ENCODE measurements at places on chromosomes 2 and 18.

- peak; percentile 92 for DNase-seq
These were observed 52.0 kb downstream of the ARL4C start for GRCh38 chr2:234444893-234445292.

GRCh38 chr18:24472591-24472990 lies 12.2 kb downstream of the HRH4 start:
- no peak for DNase-seq

DNA sequence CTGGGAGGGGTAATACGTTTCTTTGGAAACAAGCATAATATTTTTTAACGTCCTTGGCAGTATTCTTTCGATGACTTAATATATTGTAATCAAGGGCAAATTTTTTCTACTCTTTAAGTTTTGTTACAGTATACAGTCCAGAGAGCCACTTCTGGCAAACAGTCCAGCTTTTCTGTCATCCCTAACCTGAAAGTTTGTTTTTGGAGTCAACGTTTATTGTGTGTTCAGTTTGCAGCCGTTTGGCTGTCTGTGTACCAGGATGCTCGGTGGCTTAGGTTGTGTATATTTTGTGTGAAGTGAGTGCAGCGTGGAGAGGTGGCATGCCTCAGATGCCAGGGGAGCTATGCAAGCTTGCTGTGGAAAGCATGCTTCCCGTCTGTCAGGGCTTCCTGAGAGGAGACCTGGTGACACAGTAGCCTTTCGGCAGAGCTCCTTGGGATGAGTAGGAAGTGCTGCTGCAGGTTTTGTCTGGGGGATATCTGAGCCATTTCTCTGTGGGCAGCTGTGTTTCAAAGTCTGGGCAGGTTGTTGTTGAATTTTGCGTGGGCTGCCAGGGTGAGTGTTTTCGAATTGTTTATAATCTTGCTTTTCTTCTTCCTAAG lies 14.7 kb downstream of the MAP3K20 start:
- DNase-seq = peak; percentile 75

DNA sequence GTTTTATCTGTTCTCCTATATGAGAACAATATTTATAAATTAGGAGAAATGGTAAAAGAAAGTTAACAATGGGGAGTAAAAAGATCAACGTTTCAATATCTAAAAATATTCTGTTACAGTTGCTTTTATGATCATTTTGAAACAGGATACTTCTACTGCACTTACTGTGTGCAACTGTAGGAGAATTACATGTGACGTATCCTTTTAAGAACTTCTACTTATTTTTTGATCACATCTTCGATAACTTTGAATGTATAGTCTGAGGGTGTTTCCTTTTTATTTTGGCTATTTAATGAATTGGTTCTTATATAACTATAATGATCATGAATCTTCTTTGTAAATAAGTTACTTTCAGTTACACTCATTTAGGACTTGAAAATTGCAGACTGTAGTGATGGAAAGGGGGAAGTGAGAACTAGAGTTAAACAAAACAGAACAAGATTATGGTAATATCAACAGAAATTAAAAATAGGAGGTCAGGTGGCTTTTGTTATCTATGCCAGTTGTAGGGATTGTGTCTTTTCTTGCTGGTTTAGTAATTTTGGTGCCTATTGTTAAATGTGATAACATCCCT lies 109.9 kb downstream of the MSTN start:
- DNase-seq = no peak

DNA sequence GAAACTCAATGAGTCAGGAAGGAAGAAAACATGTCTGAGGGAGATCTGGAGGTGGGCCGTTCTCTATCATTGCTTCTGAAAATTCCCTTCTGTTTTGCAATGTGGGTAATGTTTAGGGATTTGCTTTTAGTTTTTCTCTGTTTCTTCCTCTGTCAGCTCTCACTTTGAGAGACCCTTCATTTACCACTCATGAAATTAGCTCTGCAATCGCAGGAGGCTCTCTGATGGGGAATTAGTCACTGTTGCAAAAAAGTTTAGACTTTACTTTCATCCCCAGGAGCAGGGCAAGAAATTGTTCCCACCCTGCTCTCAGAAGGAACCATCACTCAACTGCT lies 80.0 kb upstream of the MAP4K3 start:
- DNase-seq = no peak

DNA sequence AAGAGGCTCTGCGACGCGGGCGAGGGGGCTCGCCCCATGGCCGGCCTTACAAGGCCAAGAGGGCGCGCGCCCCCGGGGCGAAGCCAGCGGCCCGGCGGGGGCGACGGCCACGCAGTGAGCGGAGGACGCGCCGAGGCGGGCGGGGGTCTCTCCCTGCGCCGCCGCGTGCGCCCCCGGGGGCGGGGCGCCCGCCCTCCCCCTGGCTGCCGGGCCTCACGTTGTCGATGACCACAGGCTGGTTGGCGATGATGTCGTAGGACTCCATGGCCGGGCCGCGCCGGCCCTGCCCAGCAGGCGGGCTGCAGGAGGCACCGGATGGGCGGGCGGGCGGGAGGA lies 250 bp downstream of the ACTR1B start:
- DNase-seq = no peak

- DNase-seq = peak; percentile 39
These were observed 29.0 kb downstream of the PTPRM start for GRCh38 chr18:7596147-7596546.

DNA sequence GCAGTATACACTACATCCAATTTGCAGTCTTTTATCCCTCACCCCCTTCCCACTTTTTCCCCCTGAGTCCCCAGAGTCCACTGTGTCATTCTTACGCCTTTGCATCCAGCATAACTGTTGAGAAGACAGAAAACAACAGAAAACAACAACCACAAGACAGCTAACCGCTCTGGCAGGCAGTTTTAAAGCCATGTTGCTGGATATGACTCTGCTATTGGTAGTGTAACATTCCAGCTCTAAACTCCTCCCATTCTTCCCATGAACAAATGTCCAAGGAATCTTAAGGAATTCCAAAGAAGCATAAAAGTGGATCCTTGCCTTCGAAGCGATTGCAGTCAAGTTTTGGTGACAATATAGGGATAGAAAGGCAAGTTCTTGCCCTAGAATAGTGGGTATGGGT lies 599.1 kb downstream of the NYAP2 start:
- peak; percentile 16 for DNase-seq

GRCh38 chr2:31101701-31102100 lies 36.5 kb downstream of the GALNT14 start:
- no peak for DNase-seq

DNA sequence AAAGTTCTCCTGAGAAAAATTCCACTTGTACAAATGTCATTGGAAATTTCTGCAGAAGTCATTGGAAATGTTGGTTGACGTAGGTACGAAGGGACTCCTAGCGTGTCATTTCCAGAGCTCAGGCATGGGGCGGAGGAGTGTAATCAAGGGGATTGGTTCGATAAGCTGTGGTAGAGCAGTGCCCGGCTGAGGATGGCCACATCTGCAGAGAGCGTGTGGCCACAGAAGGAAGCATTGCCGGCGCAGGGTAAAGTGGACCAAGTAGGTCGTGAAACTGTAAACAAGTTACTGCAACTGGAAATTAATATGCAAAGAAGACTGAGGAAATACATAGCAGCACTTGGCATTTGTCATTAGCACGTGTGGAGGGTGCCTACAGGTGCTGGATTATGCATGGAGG lies 101.8 kb downstream of the DGKD start:
- no peak for DNase-seq

- DNase-seq = no peak
These were observed 26.5 kb downstream of the KIAA2012 start for GRCh38 chr2:202099515-202099914.

- no peak for DNase-seq
These were observed 21.9 kb downstream of the MCEE start for GRCh38 chr2:71108091-71108490.
